AG04449 (cell line): ENCODE measurements at places on chromosomes 5 and 9.

DNA sequence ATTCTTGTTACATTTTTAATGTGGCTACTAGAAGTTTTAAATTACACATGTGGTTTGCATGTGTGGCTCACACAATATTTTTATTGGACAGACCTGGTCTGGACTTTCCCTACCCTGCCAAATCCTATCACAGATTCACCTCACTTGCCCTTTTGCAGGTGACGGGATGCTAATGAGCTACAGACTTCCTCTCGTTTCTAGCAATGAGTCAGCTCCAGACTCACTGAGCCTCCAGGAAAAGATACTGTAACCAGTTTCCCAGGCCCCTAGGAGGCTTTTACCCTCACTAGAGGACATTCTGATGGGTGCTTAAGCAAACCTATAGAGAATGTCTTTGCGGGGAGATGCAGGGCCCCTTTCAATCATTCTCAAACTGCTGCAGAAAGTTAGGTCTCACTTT lies 135.4 kb downstream of the WDR41 start:
- peak; percentile 31 for DNase-seq

GRCh38 chr5:175288048-175288621 lies 155.8 kb downstream of the DRD1 start:
- no peak for DNase-seq

DNA sequence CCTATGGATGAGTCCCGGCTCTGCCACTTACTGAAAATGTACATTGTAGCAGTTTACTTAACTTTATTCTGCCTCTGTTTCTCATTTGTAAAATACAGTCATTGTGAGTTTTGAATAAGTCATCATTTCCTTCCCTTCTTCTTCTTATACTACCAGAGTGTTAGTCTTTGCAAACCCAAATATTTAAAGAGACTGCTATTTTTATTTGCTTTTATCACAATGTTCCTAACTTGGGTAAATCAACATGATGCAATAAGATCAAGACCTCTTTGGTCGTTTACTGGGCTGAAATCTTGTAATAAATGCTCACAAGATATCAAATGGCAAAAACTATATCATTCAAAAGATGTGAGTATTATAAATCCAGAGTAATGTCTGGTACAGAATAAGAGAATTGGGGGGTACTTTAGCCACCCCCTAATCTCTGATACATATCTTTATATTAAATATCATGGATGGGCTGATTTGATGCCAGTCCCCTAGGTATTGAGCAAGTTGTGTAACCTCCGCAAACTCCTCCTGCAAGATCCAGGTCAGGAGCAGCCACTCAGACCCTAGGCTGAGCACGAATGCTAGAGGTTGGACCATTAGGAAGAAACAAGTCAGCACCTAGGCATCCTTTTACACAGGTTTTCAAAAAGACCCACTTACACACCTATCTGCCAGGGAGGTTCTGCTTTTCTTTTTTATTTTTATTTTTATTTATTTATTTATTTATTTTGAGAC lies 13.3 kb upstream of the GLDC start:
- DNase-seq, result no peak

DNA sequence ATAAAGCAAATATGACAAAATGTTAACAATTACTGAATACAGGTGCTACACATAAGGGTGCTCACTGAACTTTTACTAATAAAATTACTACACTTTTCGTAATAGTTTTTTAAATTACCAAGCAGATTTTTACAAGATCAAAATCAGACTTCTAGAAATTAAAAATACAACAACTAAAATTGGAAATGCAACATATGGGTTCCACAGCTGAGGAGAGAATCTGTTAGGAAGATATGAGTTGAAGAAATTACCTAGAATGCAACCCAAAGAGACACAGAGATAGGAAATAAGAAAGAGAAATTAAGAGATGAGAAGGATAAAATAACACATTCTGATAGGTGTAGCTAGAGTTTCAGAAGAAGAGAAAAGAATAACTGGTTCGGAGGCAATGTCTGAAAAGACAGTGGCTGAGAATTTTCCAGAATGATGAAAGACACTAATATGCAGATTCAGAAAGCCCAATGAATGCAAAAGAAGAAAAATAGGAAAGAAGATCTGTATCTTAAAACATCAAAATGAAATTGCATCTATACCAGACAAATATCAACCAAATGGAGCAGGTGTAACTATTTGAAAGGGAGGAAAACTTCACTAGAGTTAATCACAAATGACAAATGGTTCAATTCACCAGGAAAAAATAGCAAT lies 95.8 kb downstream of the MAPKAP1 start:
- DNase-seq, result no peak

- DNase-seq, result no peak
Observed at GRCh38 chr5:19713740-19714139, 274.3 kb downstream of the CDH18 start.

- DNase-seq, result no peak
Observed at GRCh38 chr5:137960141-137960540, 70.9 kb downstream of the PKD2L2 start.

DNA sequence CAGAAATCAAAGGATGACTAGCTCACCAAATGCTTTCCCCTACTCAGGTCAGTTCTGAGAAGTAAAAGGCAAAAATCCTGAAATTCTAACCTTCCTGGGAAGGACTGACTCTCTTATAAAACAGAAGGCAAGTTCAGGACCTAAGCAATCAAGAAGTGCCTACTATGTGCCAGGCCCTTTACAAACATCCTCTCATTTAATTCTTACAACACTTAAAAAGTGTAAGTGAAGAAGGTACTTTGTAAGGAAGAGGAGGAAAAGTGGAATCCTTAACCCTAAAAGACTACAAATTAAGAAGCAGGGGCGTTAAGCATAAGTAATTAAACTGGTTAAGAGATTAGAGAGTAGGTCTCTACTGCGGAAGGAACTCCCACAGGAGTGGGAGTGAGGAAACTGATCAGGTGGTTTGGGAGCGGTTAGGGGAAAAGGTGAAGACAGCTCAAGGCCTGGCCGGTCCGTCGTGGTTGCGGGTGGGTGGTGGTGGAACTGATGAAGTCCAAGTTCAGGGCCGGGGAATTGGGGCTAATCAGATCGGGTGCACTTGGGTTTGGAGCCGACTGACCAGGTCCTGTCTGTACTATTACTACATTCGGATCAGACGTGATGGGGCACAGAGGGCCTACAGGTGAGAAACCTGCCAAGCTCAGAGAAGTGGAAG lies 839 bp downstream of the MED27 start:
- no peak for DNase-seq

DNA sequence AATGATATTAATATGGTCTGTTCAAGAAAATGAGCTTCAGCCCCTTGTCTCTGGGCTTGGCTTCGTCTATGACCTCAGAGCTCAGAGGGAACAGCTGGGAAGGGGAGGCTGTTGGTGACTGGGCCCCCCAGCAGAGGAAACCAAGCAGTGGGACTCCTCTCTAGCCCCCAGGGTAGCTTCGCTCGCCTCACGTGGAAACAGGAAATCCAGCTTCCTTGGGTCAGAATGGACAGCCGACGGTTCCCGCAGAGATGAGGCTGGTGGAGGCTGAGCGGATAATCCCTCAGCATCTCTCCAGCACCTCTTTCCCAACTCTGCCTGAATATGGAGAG lies 37.2 kb upstream of the ICE1 start:
- no peak for DNase-seq
